Stimulated activated naive CD4-positive, alpha-beta T cell (primary cell): ENCODE measurements at places on chromosomes 5 and 9.

- no peak for DNase-seq
These were observed 13.7 kb downstream of the BARX1 start for GRCh38 chr9:93941493-93941892.

DNA sequence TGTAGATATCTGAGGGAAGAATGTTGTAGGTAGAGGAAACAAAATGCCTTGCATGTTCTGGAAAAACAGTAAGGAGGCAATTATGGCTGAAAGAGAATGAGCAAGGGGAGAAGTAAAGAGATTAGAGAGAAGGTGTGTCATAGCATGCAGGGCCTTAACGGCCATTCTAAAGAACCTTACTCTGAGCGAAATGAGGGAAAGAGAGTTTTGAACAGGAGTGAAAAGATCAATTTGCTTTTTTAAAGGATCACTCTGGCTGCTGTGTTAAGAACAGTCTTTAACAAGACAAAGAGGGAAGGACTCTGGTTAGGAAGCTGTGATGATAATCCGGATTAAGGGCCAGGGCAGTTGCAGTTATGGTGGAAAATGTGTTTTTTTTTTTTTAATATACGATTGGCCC, 22.6 kb downstream of the PTBP3 start:
- no peak for DNase-seq

- no peak for DNase-seq
These were observed 4.0 kb downstream of the CXXC5 start for GRCh38 chr5:139651853-139652787.

- DNase-seq = no peak
These were observed 33.5 kb downstream of the GNA14 start for GRCh38 chr9:77614645-77615044.

GRCh38 chr5:134877159-134877558, 3.0 kb downstream of the TXNDC15 start:
- no peak for DNase-seq

GRCh38 chr5:116572350-116573278, 2.0 kb downstream of the SEMA6A start:
- DNase-seq = no peak
